Esophagus muscularis mucosa (tissue), 4 donors: ENCODE measurements at places on chromosomes 4 and X. TPM values are rescaled to one million over a fixed set of nuclear protein-coding genes. Genes with fewer than 3 reads are reported as not detected.

S100G gene
- not detected for total RNA-seq

DNA sequence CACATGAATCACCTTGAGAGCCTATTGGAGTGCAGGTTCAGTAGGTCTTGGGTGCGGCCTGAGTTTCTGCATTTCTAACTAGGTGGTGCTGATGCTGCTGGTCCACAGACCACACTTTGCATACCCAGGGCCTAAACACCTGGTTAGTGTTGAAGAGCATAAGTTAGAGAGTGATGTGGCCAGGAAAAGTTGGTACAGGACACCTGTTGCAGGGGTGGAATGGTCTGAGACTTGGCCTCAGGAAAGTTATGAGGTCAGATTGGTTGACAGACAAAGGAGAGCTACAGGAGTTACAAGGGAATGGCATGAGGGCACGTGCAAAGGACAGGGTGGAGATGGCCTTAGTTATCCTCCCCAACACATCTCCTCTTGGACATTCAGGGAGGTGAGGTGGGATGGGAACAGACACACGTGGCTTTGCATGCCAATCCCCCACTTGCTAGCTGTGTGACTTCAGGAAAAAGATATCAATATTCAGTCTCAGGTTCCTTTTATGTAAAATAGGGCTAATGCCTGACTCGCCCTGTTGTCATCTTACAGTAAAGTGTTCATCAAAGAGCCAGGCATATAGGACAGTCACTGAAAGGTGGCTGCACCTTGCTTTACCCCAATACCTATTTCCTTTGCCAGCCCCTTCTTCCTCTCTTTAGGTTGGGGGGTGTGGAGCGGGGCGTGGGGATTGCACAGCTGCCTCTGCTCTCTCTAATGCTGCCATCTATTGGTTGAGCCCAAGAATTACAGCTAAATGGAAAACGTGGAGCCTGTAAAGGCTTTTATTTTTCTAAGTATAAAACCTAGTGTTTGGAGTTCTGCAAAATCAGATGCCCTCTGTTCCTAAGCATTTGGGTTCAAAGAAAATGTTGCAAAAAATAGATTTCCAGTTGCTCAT lies 47.5 kb downstream of the ATG4A start:
- H3K36me3 ChIP-seq, result peaks cover 24% of the 10 kb centered on the region
- no peak overlapping the region for H3K27ac ChIP-seq
- no peaks in the 10 kb centered on the region for H3K4me1 ChIP-seq

CTAG1A gene
- not detected for total RNA-seq

UPF3B gene
- total RNA-seq, result 5.1 TPM

- no peaks in the 10 kb centered on the region for H3K27me3 ChIP-seq
- H3K4me3 ChIP-seq, result no peak overlapping the region
- DNase-seq, result no peak
- H3K27ac ChIP-seq, result no peak overlapping the region
These were observed 183.2 kb upstream of the WDFY3 start for GRCh38 chr4:85149676-85150075.

DNA sequence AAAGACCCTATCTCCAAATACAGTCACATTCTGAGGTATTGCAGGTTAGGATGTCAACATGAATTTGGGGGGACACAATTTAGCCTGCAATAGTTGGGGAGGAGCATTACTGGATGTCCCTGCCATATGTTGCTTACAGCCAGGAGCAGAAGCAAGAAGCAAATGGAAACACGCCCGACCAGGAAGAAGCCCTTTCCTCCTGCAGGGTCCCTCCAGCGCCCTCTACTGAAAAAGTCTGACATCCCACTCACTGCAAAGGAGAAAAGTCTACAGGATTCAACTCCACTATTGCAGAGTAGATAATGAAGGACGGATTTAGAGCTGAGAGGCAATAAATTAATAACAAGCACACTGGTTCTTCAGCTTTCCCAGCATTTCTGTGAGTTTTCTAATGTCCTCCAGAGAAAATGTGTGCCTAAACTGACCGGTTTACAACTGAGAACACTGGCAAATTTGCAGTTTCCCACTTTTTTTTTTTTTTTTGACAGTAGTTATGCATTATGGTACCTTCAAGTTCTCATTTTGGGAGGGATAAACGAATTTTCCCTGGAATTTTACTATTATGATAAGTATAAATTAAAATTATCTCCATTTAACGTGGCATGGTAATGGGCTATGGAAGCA lies 31.7 kb downstream of the COQ2 start:
- no peak overlapping the region for H3K27ac ChIP-seq
- no peak overlapping the region for H3K4me3 ChIP-seq
- H3K27me3 ChIP-seq, result no peaks in the 10 kb centered on the region
- DNase-seq, result no peak
- H3K36me3 ChIP-seq, result no peaks in the 10 kb centered on the region
- H3K4me1 ChIP-seq, result peaks cover 23% of the 10 kb centered on the region

DNA sequence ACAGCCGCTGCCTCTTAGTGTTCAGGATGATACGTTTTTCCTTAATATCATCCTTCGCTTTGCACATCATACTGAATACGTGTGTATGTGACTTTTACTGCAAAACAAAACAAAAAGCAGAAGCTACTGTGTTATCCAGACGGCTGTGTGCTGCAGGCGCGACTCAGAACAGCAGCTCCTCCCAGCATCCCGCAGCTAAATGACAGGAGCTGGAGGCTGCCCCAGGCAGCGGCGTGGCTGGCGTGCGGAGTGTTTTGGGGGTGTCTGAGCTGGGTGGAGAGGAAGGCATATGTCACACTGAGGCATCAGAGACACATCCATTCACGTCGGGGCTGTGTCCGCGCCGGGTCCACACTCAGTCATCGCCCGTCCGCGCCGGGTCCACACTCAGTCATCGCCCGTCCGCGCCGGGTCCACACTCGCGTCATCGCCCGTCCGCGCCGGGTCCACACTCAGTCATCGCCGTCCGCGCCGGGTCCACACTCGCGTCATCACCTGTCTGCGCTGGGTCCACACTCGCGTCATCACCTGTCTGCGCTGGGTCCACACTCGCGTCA lies 16.6 kb downstream of the PCGF3 start:
- no peak overlapping the region for H3K27ac ChIP-seq
- H3K4me1 ChIP-seq, result peaks cover 13% of the 10 kb centered on the region
- no peak for DNase-seq
- H3K36me3 ChIP-seq, result peaks cover 12% of the 10 kb centered on the region
- H3K27me3 ChIP-seq, result no peaks in the 10 kb centered on the region

NDNF gene
- 12.4 TPM for total RNA-seq

- H3K4me1 ChIP-seq, result no peaks in the 10 kb centered on the region
- H3K36me3 ChIP-seq, result no peaks in the 10 kb centered on the region
- H3K27me3 ChIP-seq, result no peaks in the 10 kb centered on the region
- H3K27ac ChIP-seq, result no peak overlapping the region
- no peak overlapping the region for H3K4me3 ChIP-seq
These were observed 1132.9 kb downstream of the RAPGEF2 start for GRCh38 chr4:160235771-160236170.

- H3K27me3 ChIP-seq, result no peaks in the 10 kb centered on the region
- peaks cover 67% of the 10 kb centered on the region for H3K4me1 ChIP-seq
- no peak for DNase-seq
- no peak overlapping the region for H3K27ac ChIP-seq
- no peak overlapping the region for H3K4me3 ChIP-seq
These were observed 6.8 kb downstream of the PDS5A start for GRCh38 chr4:39970671-39971640.

MAGEA2 gene
- total RNA-seq, result not detected

DNA sequence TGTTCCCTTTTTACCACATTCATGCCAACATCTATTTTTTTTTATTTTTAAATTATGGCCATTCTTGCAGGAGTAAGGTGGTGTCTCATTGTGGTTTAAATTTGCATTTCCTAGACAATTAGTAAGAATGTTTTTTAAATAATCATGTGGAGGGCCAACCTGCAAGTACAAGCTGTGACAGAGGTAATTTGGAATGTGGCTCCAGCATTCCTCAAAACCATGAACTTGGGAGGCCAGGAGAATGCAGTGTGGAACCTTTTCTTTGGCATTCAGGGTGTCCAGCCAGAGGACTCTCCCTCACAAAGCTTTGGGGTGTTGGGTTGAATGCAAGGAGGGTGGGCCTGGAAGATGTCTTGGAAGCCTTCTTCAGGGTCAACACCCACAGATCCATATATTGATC lies 7.3 kb upstream of the TMEM185A start:
- H3K4me3 ChIP-seq, result no peak overlapping the region
- no peaks in the 10 kb centered on the region for H3K36me3 ChIP-seq
- no peak for DNase-seq
- no peaks in the 10 kb centered on the region for H3K27me3 ChIP-seq
- no peak overlapping the region for H3K27ac ChIP-seq
- H3K4me1 ChIP-seq, result no peaks in the 10 kb centered on the region

LARP7 gene
- total RNA-seq, result 42.3 TPM

- H3K4me3 ChIP-seq, result peak overlapping the region; percentile 88
- peaks cover 45% of the 10 kb centered on the region for H3K4me1 ChIP-seq
- no peaks in the 10 kb centered on the region for H3K27me3 ChIP-seq
- H3K27ac ChIP-seq, result peak overlapping the region; percentile 92
- H3K36me3 ChIP-seq, result peaks cover 32% of the 10 kb centered on the region
These were observed 643 bp downstream of the SRP72 start for GRCh38 chr4:56468097-56468422.

GRCh38 chr4:149702414-149703293 lies 113.0 kb downstream of the IQCM start:
- no peak overlapping the region for H3K4me3 ChIP-seq
- no peaks in the 10 kb centered on the region for H3K36me3 ChIP-seq
- no peak overlapping the region for H3K27ac ChIP-seq
- no peaks in the 10 kb centered on the region for H3K27me3 ChIP-seq

ADH1A gene
- 0.99 TPM for total RNA-seq

PRR32 gene
- not detected for total RNA-seq

- no peak overlapping the region for H3K27ac ChIP-seq
- H3K27me3 ChIP-seq, result no peaks in the 10 kb centered on the region
- no peak overlapping the region for H3K4me3 ChIP-seq
- H3K4me1 ChIP-seq, result no peaks in the 10 kb centered on the region
These were observed 54.4 kb downstream of the KLHL13 start for GRCh38 chrX:118062048-118062789.

DNA sequence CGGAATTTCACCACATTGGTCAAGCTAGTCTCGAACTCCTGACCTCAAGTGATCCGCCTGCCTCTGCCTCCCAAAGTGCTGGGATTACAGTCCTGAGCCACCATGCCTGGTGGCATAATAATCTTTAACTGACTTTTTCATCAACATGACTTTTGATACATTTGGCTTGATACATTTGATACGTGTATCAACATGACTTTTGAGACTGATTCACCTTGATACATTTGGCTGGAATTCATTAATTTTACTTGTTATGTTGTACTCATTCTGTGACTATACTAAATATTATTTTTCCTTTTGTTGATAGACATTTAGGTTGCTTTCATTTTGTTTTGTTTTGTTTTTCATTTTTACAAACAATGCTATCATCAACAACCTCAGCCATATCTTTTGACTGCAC lies 6.3 kb downstream of the TMEM154 start:
- no peaks in the 10 kb centered on the region for H3K4me1 ChIP-seq
- DNase-seq, result no peak
- no peak overlapping the region for H3K27ac ChIP-seq
- H3K27me3 ChIP-seq, result no peaks in the 10 kb centered on the region
- H3K36me3 ChIP-seq, result no peaks in the 10 kb centered on the region

PPBP gene
- not detected for total RNA-seq

- H3K4me3 ChIP-seq, result no peak overlapping the region
- no peak overlapping the region for H3K27ac ChIP-seq
- no peak for DNase-seq
- H3K4me1 ChIP-seq, result no peaks in the 10 kb centered on the region
These were observed 66.6 kb downstream of the RXFP1 start for GRCh38 chr4:158588285-158588684.

DNA sequence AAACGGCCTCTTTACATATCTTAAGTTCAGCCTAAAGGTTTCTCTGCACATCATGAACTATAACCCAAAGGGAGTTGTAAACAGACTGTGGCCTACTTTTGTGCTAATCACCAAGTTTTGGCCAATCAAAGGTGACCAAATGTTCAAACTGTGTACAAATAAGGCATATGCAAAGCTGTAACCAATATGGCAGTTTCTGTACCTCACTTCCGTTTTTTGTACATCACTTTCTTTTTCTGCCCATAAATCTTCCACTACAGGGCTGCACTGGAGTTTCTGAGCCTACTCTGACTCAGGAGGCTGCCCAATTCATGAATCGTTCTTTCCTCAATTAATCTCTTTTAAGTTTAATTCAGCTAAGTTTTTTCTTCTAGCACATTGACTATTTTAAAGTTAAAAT lies 318.7 kb downstream of the SLC7A11 start:
- H3K4me1 ChIP-seq, result no peaks in the 10 kb centered on the region
- H3K36me3 ChIP-seq, result no peaks in the 10 kb centered on the region
- H3K27ac ChIP-seq, result no peak overlapping the region

IRS4 gene
- total RNA-seq, result 0.11 TPM

GRCh38 chr4:35982318-35982717 lies 262.0 kb downstream of the ARAP2 start:
- H3K4me1 ChIP-seq, result no peaks in the 10 kb centered on the region
- H3K36me3 ChIP-seq, result no peaks in the 10 kb centered on the region
- no peaks in the 10 kb centered on the region for H3K27me3 ChIP-seq
- H3K27ac ChIP-seq, result no peak overlapping the region

DNA sequence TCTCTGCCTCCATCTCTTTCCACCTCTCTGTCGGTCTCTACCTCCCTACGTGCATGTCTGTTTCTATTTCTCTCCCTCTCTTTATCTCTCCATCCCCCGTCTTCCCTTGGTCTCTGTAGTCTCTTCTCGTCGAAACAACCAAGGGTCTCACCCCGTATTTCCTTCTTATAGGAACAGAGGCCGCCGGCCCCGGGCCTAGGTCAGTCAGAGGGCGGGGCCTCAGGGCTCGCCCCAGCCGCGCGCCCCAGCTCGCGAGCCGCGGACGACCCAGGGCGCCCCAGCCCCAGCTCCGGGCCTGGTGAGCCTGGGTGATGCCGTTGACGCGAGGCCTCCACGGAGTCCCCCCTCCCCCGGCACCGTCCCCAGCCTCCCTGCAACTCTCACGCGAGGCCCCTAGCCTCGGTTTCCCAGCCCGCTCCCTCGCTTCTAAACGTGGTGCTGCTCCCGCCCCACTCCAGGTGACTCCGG lies 6.6 kb downstream of the TIMM17B start:
- H3K4me3 ChIP-seq, result peak overlapping the region; percentile 69
- peaks cover 15% of the 10 kb centered on the region for H3K36me3 ChIP-seq
- H3K4me1 ChIP-seq, result no peaks in the 10 kb centered on the region
- H3K27me3 ChIP-seq, result no peaks in the 10 kb centered on the region
- H3K27ac ChIP-seq, result peak overlapping the region; percentile 82
- DNase-seq, result no peak

GRCh38 chr4:59904331-59904730 lies 1295.8 kb upstream of the ADGRL3 start:
- H3K4me1 ChIP-seq, result no peaks in the 10 kb centered on the region
- no peak for DNase-seq
- no peaks in the 10 kb centered on the region for H3K36me3 ChIP-seq
- H3K27ac ChIP-seq, result no peak overlapping the region
- H3K4me3 ChIP-seq, result no peak overlapping the region

DNA sequence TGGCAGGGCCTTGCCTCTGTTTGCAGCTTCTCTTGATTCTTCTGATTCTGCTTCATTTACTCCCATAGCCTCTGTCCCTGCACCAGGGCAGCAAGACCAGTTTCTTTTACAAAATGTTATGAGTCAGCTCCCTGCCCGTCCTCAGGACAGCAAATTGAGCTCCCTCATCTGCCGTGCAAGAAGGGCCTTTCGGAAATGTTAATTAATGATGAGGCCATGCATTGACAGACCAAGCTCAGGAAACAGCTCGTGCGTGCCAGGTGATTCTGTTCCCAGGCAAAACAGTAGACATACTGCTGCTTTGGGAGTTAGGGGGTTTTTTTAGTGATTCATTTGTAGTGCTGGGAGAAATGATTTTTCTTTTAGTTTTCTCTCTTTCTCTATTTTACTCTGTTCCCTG lies 231.7 kb downstream of the FBXW7 start:
- H3K4me3 ChIP-seq, result no peak overlapping the region
- no peaks in the 10 kb centered on the region for H3K4me1 ChIP-seq
- DNase-seq, result no peak
- no peaks in the 10 kb centered on the region for H3K36me3 ChIP-seq
